ENCODE measurements at places on chromosomes 7 and 10. TPM values are rescaled to one million over a fixed set of nuclear protein-coding genes. Genes with fewer than 3 reads are reported as not detected.

MEST gene
- polyA plus RNA-seq = 12.6 TPM

HMX3 gene
- not detected for polyA plus RNA-seq

GPR26 gene
- polyA plus RNA-seq = not detected

TUBB8 gene
- polyA plus RNA-seq = not detected

PRPS1L1 gene
- polyA plus RNA-seq = not detected

C10orf105 gene
- polyA plus RNA-seq = 0.07 TPM

CUBN gene
- 0.08 TPM for polyA plus RNA-seq

GNAT3 gene
- not detected for polyA plus RNA-seq

Data from liver (tissue), 10 donors.